AG09319 (cell line): ENCODE measurements at places on chromosomes 4 and X.

- DNase-seq, result no peak
Observed at GRCh38 chrX:2311501-2311900, 189.3 kb downstream of the DHRSX start.

DNA sequence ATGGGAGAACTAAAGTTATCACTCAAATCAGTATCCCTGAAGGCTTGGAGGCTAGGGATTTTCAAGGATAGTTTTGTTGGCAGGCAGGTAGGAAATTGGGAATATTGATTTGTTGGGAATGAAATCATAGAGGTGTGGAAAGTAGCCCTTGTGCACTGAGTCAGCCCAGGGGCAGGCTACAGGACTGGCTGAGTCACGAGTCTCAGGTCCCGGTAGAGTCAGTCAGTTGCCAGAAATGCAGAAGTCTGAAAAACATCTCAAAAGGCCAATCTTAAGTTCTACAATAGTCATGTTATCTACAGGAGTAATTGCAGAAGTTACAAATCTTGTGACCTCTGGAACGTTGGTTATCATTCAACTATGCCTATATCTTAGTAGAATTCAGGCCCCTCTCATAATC lies 153.1 kb downstream of the GC start:
- no peak for DNase-seq

DNA sequence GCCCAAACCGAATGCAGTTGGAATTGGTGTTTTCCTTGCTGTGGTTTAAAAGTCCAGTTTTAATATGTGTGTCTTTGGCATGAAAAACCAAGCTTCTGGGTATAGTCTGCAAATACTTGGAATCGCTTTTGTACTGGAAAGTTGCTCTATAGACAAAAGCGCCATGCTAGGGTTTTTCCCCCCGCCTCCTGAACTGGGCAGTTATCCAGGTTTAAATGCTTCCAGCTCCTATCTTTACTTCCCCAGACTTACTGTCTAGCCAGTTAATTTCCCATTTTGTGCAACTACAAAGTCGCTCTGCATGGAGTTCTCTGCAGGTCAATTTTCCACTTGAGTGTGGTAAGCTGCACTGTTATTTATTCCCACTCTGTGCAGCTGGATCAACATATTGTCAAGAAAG lies 2.7 kb downstream of the RASL11B start:
- DNase-seq, result peak; percentile 25

DNA sequence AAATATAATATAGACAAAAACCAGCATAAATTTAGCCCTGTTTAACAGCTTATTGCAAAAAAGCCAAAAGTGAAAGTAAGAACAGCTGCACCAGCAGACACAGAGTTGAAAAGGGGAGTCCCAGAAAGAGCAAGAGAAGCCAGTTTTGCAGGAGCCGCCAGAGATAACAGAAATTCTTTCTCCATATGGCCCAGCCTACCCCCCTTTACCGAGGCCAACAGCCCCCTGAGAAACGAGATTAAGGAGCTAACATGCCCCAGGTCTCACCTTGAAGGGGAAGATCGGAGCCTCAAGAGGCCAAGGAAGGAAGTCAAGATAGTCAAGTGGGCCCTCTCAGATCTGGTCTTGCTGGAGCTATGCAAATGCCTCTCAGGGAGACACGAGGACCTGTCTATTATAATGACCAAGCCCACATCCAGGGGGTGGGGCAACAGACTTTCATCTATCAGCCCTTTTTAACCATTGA lies 4.8 kb downstream of the ACOX3 start:
- DNase-seq, result no peak

GRCh38 chrX:14902537-14902936 lies 29.3 kb downstream of the MOSPD2 start:
- DNase-seq, result no peak

- DNase-seq, result peak; percentile 76
Observed at GRCh38 chr4:88803600-88804096, 106.0 kb upstream of the NAP1L5 start.

GRCh38 chr4:6134612-6135220 lies 65.6 kb downstream of the JAKMIP1 start:
- no peak for DNase-seq

GRCh38 chr4:164955107-164955805 lies 22.2 kb downstream of the TRIM61 start:
- DNase-seq, result no peak

DNA sequence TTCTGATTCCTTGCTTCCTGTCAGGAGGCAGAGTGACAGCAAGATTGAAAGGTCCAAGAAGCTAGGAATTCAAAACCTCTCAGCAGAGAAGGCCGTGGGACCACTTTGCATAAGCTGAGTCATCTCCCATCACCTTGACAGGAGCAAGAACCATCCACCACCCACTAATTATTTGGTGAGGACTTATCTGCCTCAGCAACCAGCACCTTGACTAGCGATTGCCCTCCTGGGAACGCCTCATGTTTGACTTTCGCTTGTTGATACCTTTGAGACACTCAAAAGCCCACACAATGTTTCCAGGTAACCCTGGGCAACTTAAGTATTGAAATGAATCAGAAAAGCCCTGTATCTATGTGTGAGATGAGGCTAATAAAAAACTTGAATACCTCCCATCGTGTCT lies 233.5 kb upstream of the GYPA start:
- no peak for DNase-seq

GRCh38 chrX:2928583-2929434 lies at the start of gene ARSD:
TSS of gene ARSD (minus strand) at chrX:2929339. CDS start at chrX:2929275, 64 bp downstream.
- peak; percentile 94 for DNase-seq

GRCh38 chr4:78154972-78155590 lies 98.0 kb downstream of the FRAS1 start:
- DNase-seq, result no peak

- DNase-seq, result no peak
Observed at GRCh38 chrX:86033385-86033784, 14.0 kb downstream of the CHM start.

DNA sequence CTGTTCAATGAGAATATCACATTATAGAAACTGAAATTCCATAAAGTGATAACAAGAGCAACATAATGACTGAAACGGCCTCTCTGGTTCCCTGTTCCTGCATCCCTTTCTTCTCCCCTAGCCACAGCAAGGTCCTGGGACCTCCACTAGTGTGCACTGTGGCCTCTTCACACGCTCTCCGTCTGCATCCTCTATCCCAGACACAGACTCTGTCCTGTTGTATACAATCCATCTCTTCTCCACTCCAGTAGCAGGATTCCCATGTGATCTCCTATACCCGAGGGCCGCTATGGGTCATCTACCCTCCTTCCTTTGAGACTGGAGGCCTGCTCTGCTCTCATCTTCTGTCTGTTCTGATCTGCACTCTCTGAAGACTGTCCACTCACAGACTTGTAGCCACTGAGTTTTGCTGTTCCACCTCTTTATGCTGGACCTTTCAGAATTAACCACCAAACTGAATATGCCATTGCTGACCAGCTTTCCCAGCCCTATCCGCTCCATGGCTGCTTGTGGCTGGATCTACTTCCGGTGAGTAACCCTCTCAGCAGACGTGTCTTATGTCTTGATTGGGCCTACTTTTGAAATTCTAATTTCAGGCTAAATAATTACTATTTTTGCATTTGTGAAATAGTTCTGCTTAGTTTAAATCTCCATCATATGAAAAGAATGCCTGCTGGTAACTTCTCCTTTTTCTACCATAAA lies 105.1 kb upstream of the NAP1L5 start:
- DNase-seq, result no peak

GRCh38 chr4:152211936-152212653 lies 323.8 kb downstream of the FBXW7 start:
- DNase-seq, result no peak

- no peak for DNase-seq
Observed at GRCh38 chr4:23337292-23337691, 552.6 kb downstream of the PPARGC1A start.

DNA sequence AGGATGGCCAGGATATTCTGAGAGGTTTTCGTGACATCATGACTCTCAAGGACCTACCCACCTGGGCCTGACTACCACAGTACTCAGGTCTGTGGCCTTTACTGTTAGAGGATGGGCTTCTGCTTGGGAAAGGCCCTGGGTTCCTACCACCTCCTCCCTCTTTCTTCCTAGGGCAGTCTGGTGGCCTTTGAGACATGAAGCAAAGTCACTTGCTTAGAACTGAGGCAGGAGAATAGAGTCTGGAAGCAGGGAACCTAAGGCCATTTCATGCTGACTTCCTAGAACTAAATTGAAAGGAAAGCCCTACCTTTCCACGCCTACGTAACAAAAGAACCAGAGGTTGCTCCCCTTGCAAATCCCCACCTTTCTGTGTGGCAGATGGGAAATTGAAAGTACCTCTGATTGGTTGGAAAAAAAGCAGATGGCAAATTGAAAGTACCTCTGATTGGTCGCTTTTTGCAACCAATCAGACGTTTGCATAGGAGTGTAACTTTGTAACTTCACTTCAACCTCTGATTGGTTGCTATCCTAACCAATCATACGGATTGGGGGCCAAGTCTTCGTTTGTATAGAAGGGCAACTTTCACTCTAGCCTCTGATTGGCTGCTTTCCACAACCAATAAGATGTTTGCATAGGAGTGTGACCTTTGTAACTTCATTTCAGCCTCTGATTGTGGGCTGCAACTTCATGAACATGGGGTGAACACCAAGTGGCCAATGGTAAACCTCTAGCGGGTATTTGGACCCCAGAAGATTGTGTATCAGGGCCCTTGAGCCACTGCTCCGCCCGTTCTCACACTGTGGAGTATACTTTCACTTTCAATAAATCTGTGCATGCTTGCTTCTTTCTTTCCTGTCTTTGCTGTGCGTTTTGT lies 9.9 kb upstream of the AKAP14 start:
- DNase-seq, result no peak
